Transverse colon (tissue), 4 donors: ENCODE measurements at places on chromosomes 16 and 17.

- DNase-seq: peak; percentile 60
These were observed 11.9 kb downstream of the TBX2 start for GRCh38 chr17:61411261-61412142.

DNA sequence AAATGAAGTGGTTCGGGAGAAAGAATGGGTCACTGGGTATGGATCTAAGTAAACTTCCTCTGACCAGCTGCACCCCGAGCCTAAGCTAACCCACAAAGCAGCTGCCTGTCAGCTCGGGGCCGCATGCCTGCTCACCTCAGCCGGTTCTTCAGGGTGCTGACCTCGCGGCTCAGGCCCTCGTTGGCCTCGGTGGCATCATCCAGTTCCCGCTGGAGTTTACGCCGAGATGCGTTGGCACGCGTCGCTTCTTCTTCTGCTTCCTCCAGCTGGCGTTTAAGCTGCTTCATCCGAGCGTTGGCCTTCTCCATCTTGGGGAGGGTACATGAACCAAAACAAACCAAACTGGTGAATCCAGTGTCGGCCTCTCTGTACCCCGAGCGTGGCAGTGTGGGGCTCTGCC is 41.1 kb downstream of the NDEL1 start:
- no peak for DNase-seq

GRCh38 chr17:17797119-17797809 is 39.5 kb downstream of the SREBF1 start:
- DNase-seq: no peak

- no peak for DNase-seq
These were observed 265.5 kb downstream of the PARN start for GRCh38 chr16:14364386-14365199.

GRCh38 chr17:42282478-42283080 is 5.7 kb upstream of the STAT5A start:
- DNase-seq: no peak

- DNase-seq: no peak
These were observed 167.7 kb downstream of the SHISA9 start for GRCh38 chr16:13068912-13069583.
